Inflammatory macrophage treated with lipopolysaccharide for 4 hours (primary cell): ENCODE measurements at places on chromosomes 1 and 21.

GRCh38 chr21:31446226-31446855, 102.3 kb upstream of the TIAM1 start:
- peak; percentile 53 for DNase-seq

GRCh38 chr1:208542309-208542708, 298.1 kb upstream of the PLXNA2 start:
- DNase-seq = no peak

- no peak for DNase-seq
These were observed 111.8 kb upstream of the ATP1A1 start for GRCh38 chr1:116261227-116261626.

DNA sequence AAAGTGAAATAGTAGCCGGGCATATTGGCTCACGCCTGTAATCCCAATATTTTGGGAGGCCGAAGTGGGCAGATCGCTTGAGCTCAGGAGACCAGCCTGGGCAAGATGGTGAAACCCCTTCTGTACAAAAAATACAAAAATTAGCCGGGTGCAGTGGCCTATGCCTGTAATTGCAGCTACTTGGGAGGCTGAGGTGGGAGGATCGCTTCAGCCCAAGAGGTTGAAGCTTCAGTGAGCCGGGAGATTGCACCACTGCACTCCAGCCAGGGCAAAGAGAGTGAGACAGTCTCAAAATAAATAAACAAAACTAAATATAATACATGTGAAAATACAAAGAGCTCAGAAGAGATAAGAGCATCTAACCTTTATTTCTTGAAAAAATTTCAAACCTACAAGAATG, 2.3 kb upstream of the MSTO1 start:
- DNase-seq = no peak

- DNase-seq = no peak
These were observed 3.7 kb downstream of the LY9 start for GRCh38 chr1:160799641-160800040.

GRCh38 chr1:16180291-16180824, 24.5 kb upstream of the EPHA2 start:
- no peak for DNase-seq

- no peak for DNase-seq
These were observed 51.7 kb downstream of the SH3GLB1 start for GRCh38 chr1:86756062-86756406.

GRCh38 chr1:174497478-174497877, 49.7 kb downstream of the GPR52 start:
- DNase-seq = no peak

- peak; percentile 72 for DNase-seq
These were observed 4.4 kb upstream of the LGR6 start for GRCh38 chr1:202189001-202189790.

- no peak for DNase-seq
These were observed 474.5 kb upstream of the BEND5 start for GRCh38 chr1:49251019-49251784.
